Mesendoderm (in vitro differentiated cells): ENCODE measurements at places on chromosomes 7 and 10.

DNA sequence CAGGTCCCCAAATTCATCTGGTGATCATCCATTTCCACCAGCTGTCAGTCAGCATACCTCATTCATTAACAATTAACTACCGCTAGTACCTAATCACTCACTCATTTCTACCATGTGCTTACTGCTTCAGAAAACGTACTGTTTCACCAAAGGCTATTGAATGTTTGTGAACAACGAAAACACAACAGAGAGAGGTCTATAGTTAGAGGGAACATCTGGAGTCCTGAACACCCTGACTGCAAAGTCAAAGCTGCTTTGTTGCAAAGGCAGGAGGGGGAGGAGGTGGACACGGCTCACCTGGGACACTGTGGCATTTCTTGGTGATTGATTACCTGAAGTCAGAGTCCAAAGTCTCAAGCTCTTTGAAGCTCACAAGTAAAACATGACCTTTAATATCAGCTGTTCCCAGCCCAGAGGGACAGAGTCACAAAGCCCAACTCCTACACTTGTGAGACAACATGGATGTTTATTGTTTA lies 342.3 kb upstream of the ADARB2 start:
- DNase-seq: no peak
- no peak overlapping the region for H3K4me3 ChIP-seq

GRCh38 chr7:151599401-151600227 lies 79.9 kb upstream of the RHEB start:
- no peaks in the 10 kb centered on the region for H3K4me1 ChIP-seq
- H3K27me3 ChIP-seq: no peaks in the 10 kb centered on the region
- DNase-seq: peak; percentile 87
- no peak overlapping the region for H3K27ac ChIP-seq

GRCh38 chr10:95217476-95217875 lies 23.4 kb downstream of the ACSM6 start:
- DNase-seq: no peak
- no peak overlapping the region for H3K27ac ChIP-seq
- no peaks in the 10 kb centered on the region for H3K4me1 ChIP-seq
- H3K27me3 ChIP-seq: no peaks in the 10 kb centered on the region

- no peaks in the 10 kb centered on the region for H3K36me3 ChIP-seq
- no peak overlapping the region for H3K27ac ChIP-seq
- no peaks in the 10 kb centered on the region for H3K27me3 ChIP-seq
- H3K4me3 ChIP-seq: no peak overlapping the region
- H3K4me1 ChIP-seq: no peaks in the 10 kb centered on the region
Observed at GRCh38 chr7:2409745-2410414, 6.5 kb downstream of the CHST12 start.

DNA sequence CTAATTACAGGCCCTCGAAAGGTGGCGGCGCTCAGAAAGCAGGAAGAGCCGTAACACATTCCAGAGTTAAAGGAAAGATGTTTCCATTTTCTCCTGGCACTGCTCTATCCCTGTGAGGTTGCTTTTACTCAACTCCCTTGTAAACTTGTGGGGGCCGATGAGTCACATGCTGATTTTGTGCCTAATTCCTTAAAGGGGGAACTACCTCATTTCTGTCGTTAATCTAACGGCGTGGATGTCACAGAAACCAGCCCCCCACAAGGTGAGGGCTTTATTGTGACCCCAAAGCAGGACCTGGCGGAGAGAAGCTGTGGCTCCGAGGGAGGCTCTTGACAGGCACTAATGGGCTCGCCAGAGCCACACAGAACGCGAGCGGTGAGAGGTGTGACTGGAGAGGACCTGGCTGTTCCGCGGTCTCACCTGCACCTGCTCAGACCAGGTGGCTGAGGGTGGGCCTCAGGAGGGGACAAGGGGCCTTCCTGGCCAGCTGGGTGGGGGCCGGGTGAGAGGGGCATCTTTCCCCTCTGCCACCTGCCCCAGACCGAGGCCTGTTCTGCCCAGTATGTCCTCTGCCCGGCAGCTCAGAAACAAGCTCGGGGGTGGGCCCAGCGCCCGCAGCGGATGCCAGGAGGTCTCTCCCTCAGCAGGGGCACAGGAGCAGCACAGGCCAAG lies 50.9 kb downstream of the CALML3 start:
- no peaks in the 10 kb centered on the region for H3K36me3 ChIP-seq
- no peak overlapping the region for H3K4me3 ChIP-seq
- H3K27ac ChIP-seq: no peak overlapping the region
- H3K4me1 ChIP-seq: no peaks in the 10 kb centered on the region
- no peaks in the 10 kb centered on the region for H3K27me3 ChIP-seq

- no peaks in the 10 kb centered on the region for H3K27me3 ChIP-seq
- no peaks in the 10 kb centered on the region for H3K36me3 ChIP-seq
- DNase-seq: no peak
- H3K27ac ChIP-seq: no peak overlapping the region
- H3K4me3 ChIP-seq: no peak overlapping the region
Observed at GRCh38 chr7:112136271-112137008, 69.8 kb downstream of the DOCK4 start.

DNA sequence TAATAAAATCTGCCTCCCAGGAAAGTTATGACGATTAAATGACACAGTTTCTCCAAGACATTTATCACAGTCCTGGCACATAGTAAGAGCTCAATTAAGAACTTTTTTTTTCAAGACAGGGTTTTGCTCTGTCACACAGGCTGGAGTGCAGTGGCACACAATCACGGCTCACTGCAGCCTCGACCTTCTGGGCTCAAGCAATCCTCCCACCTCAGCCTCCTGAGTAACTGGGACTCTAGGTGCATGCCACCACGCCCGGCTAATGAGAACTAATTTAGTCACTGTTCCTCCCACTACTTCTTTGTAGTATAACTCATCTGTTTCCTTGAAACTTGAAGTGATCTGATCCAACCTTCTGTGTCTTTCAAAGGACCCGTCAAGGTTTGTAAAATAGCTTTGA lies 42.2 kb upstream of the MXI1 start:
- H3K4me1 ChIP-seq: peaks cover 18% of the 10 kb centered on the region
- no peak for DNase-seq
- H3K27me3 ChIP-seq: peaks cover 14% of the 10 kb centered on the region
- no peaks in the 10 kb centered on the region for H3K36me3 ChIP-seq
- no peak overlapping the region for H3K4me3 ChIP-seq

DNA sequence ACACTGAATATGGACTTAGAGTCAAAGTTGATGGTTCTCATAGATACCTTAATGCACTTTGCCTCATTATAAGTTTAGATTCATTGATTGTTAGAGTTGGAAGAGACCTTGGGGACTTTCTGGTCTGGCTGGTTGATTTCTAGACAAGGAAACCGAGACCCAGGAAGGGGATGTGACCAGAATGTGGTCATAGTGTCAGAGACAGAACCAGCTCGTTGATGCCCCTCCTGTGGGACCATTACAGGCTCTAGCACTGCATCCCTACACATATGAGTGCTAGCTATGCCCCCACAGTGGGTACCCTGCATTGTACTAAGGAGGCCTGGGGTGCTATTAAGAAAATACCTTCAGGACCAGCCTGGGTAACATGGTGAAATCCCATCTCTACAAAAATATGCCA lies 306.6 kb downstream of the CAMK1D start:
- no peak overlapping the region for H3K4me3 ChIP-seq
- H3K27ac ChIP-seq: no peak overlapping the region
- no peaks in the 10 kb centered on the region for H3K27me3 ChIP-seq

GRCh38 chr7:94912085-94912484 lies 4.7 kb downstream of the PPP1R9A start:
- H3K4me1 ChIP-seq: peaks cover 5% of the 10 kb centered on the region
- no peaks in the 10 kb centered on the region for H3K27me3 ChIP-seq
- DNase-seq: no peak
- H3K4me3 ChIP-seq: no peak overlapping the region
- no peaks in the 10 kb centered on the region for H3K36me3 ChIP-seq
- H3K27ac ChIP-seq: no peak overlapping the region

DNA sequence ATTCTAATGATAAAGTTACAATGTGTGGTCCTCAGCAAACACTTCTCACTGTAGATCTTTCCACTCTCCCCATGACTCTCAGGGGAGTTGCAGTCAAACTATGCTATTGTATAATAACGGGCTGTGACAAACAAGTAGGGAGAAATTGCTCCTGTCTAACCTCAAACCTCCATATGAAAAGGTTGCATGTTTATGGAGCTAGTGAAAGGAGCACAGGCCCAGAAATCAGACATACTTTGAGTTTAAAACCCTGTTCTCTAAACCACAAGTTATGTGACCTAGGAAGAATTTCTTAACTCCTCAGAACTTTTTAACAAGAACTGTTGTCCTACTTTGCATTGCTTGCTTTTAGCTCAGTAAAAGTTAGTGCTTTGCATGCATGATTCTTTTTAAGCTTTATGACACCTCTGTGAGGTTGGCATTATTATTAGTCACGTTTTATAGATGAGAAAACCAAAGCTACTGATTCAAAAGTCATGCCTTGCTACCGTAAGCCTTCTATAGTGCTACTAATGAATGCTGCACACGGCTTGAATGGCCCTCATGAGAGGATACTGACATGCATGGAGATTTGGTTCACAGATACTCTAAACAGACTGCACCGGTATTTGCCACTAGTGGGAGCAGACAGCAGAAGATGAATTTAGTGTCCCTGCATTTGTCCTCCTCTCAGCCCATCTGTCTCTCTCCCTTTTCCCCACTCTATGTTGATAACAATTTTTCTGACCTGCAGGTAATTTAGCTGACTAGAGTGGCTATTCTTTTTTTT lies 129.5 kb upstream of the PCGF5 start:
- no peak overlapping the region for H3K27ac ChIP-seq
- no peak overlapping the region for H3K4me3 ChIP-seq
- no peak for DNase-seq
- H3K4me1 ChIP-seq: no peaks in the 10 kb centered on the region
